Stimulated activated CD8-positive, alpha-beta memory T cell treated with anti-CD3 and anti-CD28 coated beads, Interleukin-15, amount 100 ng/mL, for 48 hours (primary cell): ENCODE measurements at places on chromosomes 1 and 21.

DNA sequence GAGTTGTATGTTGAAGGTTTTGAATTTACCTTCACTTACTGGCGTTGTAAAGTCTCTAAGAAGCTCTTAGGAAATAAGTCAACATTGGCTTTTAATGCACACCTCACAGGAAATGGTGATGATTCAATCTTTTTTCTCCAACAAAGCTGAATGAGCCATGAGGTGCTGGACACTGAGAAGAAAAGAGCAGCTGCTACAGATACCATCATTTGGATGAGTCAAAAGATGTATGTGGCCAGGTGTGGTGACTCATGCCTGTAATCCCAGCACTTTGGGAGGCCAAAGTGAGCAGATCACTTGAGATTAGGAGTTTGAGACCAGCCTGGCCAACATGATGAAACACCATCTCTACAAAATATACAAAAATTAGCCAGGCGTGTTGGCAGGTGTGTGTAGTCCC lies 3.3 kb upstream of the IL23R start:
- DNase-seq, result no peak

- DNase-seq, result no peak
These were observed 71.5 kb downstream of the IFI44 start for GRCh38 chr1:78721136-78721535.

DNA sequence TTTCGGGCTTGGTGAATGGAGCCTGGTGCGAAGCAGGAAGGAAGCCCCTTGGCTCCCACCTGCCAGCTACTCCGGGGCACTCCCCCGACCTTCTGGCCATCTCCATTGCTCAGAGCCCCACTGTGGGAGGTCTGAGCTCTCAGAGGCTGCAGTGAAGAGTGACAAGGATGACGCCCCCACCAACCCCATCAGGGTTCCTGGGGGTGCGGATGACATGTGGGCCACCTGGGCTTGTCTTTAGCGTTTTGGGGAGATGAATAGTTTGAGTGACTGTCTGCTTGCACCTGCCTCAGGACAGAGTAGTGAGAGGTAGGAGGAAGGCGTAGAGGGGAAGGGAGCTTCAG lies 43.2 kb upstream of the LBR start:
- no peak for DNase-seq

GRCh38 chr21:38487901-38488639 lies 10.2 kb downstream of the ERG start:
- no peak for DNase-seq

DNA sequence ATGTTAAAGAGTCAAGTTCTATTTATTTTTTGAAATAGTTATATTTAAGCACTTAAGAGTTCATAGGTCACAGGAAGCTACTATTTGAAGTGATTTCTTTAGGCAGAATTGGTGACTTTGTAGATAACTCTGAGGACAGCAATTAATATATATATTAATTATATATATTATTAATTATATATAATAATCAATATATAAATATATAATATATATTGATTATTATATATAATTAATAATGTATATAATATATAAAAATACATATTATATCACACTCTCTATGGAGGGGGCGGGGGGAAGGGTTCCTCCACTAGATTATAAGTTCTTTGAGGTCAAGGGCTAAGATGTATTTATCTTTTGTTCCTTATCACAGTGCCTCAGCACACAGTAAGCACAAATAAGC lies 308.6 kb downstream of the KCTD3 start:
- no peak for DNase-seq

GRCh38 chr1:28965271-28965870 lies 51.0 kb downstream of the EPB41 start:
- no peak for DNase-seq

- DNase-seq, result no peak
These were observed 7.1 kb upstream of the PTTG1IP start for GRCh38 chr21:44880405-44881197.

DNA sequence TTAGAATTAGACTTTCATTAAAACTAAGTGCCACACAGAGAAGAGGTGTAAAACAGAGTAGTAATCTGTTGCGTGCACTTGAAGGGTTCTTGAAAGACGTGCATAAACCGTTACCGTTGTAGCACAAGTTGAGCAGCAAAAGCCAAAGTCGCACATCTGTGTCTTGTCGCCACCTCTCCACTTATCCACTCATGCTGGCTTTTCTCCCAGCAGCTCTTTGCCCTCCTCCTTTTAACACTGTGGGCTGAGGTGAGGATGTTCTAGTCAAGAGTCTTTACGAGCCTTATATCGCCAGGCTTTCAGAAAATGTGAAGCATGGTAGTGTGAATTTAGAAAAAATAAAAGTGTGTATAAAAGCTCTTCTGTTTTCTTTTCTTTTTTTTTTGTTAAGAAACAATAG lies 48.0 kb downstream of the NR5A2 start:
- no peak for DNase-seq

DNA sequence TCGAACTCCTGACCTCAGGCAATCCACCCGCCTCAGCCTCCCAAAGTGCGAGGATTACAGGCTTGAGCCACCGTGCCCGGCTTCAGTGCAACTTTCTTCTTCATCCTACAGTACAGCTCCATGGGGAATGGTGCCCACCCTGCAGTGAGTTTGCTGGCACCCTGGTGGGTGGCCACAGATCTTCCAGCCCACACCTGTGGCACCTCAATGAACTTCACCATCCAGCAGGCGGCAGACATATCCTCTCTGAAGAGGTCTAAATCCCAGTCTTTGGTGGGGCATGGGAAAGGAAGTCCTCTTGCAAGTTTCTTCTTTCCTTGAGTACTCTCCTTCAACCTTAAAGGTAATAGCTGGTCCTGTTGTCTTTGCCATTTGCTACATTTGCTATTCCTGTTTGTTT lies 18.1 kb upstream of the ZBTB8A start:
- no peak for DNase-seq

- no peak for DNase-seq
These were observed 154.1 kb downstream of the DAB1 start for GRCh38 chr1:57269630-57270225.

- DNase-seq, result no peak
These were observed 7.1 kb upstream of the SLC2A7 start for GRCh38 chr1:9033363-9033762.

- no peak for DNase-seq
These were observed 10.3 kb downstream of the NPR1 start for GRCh38 chr1:153688736-153689328.

DNA sequence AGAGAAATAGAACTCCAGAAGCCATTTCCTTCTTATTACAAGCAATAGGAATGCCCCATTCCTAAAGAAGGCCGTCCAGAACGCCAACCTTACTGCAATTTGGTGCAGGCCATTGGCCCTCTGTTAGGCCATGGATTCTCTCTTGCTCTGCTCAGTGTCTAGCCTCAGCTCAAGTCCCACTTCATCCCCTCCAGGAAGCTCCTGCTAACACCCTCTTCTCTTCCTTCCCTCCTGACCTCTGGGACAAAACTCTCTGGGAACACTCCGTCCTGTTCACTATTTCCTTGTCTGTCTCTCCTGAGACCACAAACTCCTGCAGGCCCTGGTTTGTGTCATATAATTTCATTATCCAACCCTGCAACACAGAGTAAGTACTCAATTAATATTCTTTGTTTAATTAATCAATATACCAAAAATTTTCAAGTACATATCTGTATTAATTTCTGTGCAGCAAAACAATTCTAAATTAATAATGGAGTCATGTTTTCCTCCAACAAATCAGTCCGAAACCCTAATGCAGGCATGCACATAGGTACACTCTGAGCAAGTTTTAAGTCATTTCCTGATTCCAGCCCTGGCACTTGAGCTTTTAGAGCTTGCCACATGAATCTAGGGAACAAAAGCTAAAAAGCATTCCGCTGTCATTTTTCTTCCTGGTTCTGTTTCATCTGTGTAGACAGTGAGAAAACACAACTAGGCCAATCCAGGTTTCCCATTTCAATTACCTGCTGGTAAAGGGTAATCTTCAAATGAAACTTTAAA lies 245.3 kb downstream of the SETD4 start:
- no peak for DNase-seq

- DNase-seq, result no peak
These were observed 5.8 kb downstream of the CAPN8 start for GRCh38 chr1:223659711-223660110.
